Bronchus fibroblast of lung (primary cell): ENCODE measurements at places on chromosomes 4 and X. TPM values are rescaled to one million over a fixed set of nuclear protein-coding genes. Genes with fewer than 3 reads are reported as not detected.

Gene SH3RF1
- 11.9 and 12.3 TPM in 2 replicates for total RNA-seq

Gene ENPP6
- total RNA-seq = under 0.01 and 0.15 TPM in 2 replicates

Gene ANOS1
- 0.17 and 0.45 TPM in 2 replicates for total RNA-seq

Gene SYTL4
- total RNA-seq = 3.5 and 3.6 TPM in 2 replicates

Gene PNMA6A
- 1.8 and 3.1 TPM in 2 replicates for total RNA-seq

Gene SMIM43
- 0.50 and 0.59 TPM in 2 replicates for total RNA-seq

Gene P2RY8
- not detected in 2 replicates for total RNA-seq

Gene SPANXA1
- not detected in 2 replicates for total RNA-seq

Gene COX7B2
- not detected in 2 replicates for total RNA-seq

Gene TMEM271
- total RNA-seq = not detected in 2 replicates

Gene CFI
- 1.3 and 1.9 TPM in 2 replicates for total RNA-seq

Gene UGT2B17
- not detected in 2 replicates for total RNA-seq

Gene ADH1B
- total RNA-seq = 2.9 and 5.2 TPM in 2 replicates
